ENCODE measurements at places on chromosomes 7 and 10.
A peak's percentile ranks its signal among the peaks of the same experiment; 100 is the strongest.

DNA sequence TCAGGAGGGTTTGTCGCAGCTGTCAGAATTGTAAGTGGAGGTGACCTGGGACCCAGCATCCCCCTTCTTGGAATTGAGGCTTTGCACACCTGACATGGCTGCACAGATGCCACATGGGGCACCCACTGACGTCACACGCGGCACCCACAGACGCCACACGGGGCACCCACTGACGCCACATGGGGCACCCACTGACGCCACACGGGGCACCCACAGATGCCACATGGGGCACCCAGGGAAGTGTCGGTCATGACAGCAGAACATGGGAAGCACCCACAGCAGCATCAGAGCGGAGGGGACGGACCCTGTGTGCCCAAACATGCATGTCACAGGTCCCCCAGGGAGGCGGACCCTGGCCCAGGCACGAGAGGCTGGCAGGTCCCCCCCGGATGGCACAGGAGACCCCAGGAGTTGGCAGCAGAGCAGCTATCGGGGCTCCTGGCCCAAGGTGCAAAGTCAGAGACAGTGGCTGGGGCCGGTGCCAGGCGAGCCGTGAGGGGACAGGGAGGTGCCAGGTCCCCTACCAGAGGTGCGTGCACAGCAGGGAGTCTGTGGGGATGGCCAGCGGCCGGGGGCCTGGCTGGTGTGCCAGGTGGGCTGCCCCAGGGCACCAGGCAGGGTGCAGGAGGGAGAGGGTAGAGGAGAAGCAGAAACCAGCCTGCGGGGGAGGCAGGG, 21.1 kb downstream of the KNDC1 start:
- no peak for DNase-seq

- no peak for DNase-seq
Measured at GRCh38 chr7:91180746-91181145, 83.5 kb upstream of the FZD1 start.

GRCh38 chr7:38220452-38220851, 42.4 kb downstream of the STARD3NL start:
- no peak for DNase-seq

DNA sequence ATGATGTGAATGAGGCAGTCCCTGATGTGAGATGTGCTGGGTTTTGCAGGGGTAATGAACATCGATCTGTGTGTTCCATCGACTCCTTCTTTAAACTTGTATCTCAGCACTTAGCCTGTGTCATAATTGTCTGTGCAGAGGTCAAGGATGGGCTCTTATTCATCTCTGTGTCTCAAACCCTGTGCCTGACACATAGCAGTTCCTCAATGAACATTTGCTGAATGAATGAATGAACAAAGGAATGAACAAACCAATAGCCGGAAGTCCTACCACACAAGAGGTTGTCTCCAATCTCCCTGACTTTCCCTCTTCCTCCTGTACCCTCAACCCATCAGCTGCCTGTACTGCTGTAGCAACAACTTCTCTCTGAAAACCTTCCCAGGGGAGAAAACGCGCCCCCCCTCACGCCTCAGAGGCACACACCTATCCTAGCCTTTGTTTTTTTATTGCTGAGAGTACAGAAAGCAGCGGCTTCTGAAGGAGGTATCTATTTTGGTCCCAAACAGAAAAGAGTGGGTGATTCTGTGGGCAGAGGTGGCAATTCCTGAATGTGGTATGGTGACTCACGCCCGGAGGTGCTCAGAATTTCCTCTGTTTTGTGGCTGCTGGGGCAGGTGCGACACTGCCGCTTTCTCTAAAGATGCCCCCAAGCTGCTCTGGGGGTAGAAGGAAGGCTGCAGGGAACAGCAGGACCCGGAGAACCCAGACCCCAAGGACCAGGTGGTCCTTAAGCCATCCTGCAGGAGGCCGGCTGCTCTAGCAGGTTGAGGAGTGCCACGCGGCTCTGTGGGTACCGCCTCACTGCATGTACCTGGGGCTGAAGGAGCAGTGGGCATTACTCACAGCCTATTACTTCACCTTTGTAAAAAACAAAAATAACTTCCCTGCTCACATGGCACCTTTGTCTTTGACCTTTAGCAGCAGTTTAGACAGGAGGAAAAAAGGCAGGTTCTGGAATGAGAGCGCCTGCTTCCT, 9.6 kb downstream of the IL2RA start:
- DNase-seq: no peak

GRCh38 chr10:46068905-46069304, 22.8 kb upstream of the MSMB start:
- no peak for DNase-seq

GRCh38 chr7:47738563-47739166, 156.8 kb upstream of the TNS3 start:
- peak; percentile 50 for DNase-seq

DNA sequence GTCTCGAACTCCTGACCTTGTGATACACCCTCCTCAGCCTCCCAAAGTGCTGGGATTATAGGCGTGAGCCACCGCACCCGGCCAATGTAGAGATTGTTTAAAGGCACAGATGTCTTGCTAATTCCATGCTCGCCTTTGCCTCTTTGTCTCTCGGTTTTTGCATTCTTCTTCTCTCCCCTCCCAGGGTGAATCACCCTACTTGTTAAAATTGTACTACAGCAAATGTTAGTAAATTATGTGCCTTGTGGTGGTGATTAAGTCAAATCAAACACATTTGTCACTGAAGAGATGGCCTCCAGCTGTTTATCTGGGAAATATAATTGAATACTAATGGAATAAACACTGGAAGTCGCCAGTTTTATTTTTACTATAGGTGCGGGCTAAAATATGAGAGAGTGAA, 384.4 kb upstream of the AUTS2 start:
- DNase-seq: no peak

DNA sequence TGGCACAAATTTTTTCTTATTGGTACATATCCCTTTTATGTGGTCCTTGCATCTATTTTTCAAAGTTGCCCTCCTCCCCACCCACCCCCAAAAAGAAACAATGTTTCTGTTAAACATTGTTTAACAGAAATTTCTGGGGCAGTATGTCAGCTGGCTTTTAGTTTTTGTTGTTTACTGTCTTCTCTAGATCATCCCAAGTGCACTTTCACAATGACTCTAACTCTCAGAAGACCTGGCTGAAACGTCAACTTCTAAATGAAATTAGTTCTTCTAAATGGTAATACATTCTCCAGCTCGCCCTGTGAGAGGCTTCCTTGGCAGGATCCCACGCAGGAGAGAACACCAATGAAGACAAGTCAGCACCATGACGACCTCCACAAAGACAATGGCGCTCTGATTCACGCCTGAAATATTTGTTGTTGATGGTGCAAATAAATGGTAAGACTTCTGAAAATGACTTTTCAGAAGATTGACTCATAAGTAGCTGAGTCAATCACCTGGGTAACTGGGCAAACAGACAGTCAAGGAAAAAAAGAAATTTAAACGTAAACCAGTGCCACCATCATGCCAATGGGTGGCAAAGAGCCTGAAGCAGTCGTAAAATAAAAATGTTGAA, 293.7 kb downstream of the FZD1 start:
- peak; percentile 25 for DNase-seq

- no peak for DNase-seq
Measured at GRCh38 chr10:18214691-18215563, 74.7 kb downstream of the CACNB2 start.

DNA sequence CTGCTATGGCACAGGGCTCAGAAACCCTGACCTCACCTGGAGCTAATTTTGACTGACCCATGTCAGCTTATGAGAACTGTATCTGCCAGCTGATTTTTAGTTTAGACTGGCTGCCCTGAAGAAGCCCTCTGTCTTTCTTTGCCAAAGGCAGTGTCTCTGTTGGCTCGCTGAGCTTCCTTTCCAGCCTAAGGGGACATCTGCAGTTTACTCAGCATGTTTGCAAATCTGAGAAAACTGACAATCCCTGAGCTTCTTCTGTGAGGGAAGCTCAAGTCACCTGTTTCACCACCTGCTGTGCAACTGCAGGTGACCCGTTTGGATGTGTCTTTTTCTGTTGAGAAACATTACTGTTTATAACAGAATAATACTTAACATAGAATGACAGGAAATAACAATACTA, 46.0 kb downstream of the PRKAR2B start:
- no peak for DNase-seq

DNA sequence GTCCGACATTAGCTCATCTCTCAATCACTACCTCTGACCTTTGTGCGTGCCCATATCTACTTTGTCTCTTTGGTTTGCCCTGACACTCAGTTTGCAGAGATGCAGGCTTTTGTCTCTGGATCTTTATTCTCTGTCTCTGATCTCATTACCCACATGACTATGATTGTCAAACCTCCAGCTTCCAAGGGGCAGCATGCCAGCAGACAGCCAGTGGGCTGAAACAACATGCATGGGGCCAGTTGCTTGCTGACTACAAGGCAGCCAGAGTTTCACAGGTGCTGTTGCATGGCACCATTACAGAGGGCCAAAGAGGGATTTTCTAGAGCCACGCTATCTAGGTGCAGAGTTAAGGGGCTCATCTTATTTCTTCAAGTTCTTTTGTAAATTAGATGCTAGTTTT, 146.2 kb downstream of the SPAG6 start:
- DNase-seq: no peak

DNA sequence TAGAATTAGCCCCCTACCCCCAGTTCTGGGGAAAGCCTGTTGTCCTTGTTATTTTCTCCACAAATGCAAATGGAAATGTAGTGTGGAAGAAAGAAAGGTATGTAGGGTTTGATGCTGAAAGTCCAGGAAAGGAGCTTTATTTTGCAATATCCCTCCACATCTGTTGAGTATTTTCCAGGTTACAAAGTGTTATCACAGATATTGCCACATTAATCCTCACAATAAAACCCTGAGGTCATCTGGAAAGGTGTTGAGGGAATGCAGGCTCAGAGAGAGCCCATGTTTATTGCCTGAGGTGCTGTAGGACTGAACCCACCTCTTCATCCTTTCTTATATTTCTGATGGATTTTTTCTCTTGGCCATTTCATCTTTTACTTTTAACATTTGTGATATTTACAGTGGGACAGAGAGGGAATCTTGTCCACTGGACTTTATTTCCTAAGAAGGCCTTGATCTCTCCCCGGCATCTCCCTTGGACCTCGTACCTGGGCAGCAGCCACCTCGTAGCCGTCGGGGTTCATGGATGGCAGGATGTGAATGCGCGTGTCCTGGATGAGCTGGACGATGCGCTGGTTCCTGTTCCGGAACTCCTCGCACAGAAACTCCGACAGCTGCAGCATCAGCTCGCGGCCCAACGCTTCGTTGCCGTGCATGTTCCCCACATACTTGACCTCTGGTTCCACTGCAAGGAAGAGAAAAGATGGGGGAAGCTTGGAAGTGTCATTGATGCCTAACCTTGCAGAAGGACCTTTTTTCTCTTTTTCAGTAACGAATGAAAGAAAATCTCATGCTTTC, 6.0 kb downstream of the CPN1 start:
- no peak for DNase-seq

DNA sequence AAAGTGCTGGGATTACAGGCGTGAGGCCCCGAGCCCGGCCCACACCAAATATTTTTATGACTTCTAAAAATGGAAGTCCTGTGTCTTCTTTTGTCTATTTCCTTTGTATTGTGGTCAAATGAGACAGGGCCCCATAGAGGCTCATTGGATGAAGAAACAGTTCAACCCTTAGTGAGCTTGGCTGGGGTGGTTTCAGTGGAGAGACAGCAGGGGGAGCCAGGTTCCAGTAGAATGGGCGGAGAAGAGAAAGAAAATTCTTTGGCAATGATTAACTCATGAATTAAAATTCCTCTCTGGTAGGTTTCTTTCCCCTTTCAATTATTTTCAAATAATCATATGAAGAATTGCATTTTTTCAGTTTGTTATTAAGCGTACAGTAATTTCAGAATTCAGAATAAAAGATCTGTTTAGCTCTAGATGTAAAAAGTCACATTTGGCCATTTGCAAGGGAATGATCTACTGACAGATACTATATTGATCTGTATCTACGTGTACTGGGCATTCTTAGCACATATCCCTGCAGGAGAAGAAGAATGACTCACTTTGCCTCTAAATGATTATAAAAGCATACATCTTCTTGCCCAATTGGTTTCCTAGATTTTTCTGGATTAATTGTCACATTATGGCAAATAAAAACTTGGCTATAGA, 43.2 kb downstream of the PNLIPRP3 start:
- DNase-seq: no peak

DNA sequence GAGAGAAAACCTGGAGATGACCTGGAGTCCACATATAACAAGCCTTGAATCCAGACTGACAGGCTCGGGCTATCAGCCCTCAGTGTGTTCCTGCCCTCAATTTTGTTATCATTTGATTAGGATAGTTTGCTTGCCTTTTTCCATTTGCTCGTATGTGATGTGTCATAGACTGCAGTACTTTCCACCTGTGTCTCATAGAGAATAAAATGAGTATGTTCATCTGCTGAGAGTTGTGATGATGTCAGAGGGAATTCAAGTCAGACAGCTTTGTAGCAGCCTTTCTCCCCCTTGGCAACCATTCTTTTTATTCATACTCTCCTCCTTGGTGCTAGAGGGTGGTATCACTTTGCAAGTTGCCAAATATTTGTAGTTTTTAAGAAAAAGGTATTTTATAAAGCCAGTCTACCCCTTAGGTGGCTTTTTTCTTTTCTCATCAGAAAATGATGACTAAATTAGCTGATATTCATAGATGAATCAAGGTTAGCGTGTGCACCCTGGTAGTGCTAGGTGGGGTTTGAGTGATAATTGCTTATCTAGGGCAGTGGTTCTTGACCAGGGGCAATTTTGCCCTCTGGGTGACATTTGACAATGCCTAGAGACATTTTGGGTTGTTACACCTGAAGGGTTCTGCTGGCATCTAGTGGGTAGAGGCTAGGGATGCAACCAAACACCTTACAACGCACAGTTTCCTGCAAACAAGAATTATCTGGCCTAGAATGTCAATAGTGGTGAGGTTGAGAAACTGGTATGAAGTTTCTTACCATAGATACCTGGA, 5.4 kb downstream of the SGPL1 start:
- no peak for DNase-seq

DNA sequence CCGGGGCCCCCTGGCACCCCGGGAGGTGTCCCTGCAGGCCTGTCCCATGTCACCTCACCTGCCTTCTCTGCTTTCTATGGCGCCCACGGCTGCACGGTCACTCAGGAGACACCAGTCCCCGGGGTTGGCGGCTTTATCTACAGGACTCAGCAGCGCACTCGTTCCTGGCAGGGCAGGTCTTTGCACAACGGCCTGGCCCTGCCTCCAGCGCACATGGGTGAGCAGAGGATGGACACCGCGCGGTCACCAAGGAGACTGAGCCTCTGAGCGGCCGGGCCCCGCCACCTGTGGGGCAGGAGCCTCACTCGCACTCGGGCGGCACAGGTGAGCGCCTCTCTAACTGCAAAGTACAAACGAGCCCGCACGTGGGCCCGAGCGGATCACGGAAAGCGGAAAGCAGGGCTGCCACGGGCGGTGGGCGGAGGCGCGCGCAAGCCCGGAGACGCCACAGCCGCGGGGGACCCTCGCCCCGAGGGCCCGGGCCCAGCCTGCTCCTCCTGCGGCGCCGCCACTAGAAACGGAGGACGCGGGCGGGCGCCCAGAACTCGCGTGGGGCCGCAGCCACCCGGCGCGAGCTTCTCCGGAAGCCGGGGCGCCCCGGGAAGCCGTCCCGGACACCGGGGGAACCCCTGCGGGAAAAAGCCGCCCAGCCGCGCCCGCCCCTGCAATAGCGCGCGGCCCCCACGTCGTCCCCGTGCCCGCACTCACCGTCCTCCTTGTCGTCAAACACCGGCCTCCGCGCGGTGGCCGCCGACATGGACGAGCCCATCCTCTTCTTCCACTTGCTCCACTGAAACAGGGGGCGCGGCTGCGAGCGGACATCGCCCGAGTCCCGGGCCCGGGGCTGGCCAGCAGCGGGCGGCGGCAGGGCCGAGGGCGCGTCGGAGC, 642 bp downstream of the STK32C start:
- DNase-seq: no peak

GRCh38 chr10:52437205-52437646, 123.1 kb downstream of the DKK1 start:
- peak; percentile 6 for DNase-seq

- no peak for DNase-seq
Measured at GRCh38 chr7:81884817-81885216, 115.0 kb upstream of the HGF start.

Data from GM13976 (cell line).